DMS153 (cell line): ENCODE measurements at places on chromosomes 4 and X.

DNA sequence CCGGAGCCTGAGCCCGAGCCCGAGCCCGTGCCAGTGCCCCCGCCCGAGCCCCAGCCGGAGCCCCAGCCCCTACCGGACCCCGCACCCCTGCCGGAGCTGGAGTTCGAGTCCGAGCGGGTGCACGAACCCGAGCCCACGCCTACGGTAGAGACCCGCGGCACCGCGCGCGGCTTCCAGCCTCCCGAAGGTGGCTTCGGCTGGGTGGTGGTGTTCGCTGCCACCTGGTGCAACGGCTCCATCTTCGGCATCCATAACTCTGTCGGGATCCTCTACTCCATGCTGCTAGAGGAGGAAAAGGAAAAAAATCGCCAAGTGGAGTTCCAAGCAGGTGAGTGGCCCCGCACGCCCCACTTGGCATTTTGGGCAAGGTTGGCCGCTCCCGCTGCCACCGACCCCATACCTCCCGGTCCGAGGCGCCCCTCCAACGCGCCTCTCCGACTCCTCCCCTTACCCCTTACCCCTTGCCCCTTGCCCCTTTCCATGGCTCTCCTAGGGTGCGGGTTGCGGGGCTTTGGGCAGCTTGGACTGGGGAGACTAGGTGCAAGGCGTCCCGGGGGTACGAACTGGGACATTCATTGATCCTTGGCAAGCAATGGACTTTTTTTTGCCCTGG is 553 bp downstream of the SLC16A2 start:
- no peak for DNase-seq

- no peak for DNase-seq
Measured at GRCh38 chrX:17355976-17356375, 19.0 kb upstream of the NHS start.

DNA sequence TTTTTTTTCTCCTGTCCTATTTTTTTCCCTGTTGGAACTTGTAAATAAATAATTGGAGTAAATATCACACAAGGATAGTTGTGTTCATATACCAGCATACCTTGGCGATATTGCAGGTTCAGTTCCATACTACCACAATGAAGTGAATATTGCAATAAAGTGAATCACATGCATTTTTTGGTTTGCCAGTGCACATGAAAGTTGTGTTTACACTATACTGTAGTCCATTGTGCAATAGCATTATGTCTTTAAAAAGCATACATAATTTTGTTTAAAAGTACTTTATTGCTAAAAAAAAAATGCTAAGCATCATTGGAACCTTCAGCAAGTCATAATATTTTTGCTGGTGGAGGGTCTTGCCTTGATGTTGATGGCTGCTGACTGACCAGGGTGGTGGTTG is 88.6 kb downstream of the GSTCD start:
- DNase-seq, result no peak

DNA sequence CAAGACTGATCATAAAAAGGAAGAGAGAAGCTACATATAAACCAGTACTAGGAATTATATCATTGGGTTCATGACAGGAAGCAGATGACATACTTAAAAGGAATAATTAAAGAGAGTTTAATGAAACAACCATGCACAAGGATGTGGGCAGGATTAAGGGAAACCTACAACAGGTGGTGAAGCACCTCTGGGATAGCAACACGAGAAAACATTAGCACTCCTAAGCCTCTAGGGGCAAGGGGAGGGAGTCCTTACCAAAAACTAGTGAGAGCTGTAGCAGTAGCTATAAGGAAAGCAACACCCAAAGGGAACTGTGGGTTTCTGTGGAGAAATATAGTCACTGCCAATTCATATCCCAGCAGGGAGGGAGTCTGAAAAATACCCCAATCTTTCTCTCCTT is 7.2 kb upstream of the THOC2 start:
- no peak for DNase-seq

- DNase-seq, result no peak
Measured at GRCh38 chr4:30722359-30723200, 2.4 kb downstream of the PCDH7 start.

DNA sequence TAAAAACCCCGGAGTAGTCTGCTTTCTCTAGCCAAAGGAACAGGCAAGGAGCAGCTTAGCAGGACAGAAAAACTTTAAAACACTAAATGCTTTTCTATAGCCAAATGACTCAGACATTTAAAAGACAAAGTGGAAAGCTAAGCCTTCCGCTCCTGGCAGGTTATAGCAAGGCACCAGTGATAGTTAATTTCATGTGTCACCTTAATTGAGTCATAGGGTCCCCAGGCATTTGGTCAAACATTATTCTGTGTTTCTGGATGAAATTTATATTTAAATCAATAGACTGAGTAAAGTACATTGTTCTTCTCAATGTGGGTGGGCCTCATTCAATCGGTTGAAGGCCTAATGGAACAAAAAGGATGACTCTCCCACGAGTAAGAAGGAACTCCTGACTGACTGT is 885.7 kb upstream of the ADGRL3 start:
- no peak for DNase-seq

DNA sequence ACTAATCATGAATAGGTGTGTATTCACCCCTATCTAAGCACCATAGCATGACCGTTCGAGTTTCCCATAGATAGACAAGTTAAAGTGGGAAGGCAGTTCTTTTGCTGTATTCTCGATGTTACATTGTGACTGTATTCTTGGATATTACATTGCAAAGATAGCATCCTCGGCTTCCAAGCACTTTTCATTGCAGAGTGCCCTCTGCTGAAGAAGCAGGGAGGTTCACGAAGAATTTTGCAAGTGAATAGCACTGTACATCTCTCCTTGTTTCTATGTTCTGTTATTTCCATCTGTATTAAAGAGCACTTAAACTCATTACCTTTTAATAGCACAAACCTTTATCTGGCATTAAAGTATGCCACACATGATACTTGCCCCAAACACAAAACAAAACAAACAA is 426.7 kb upstream of the ARX start:
- DNase-seq, result peak; percentile 1

GRCh38 chrX:6989858-6990257 is 157.7 kb upstream of the STS start:
- no peak for DNase-seq

- DNase-seq, result peak; percentile 78
Measured at GRCh38 chr4:52957220-52957686, 95.1 kb downstream of the RASL11B start.

DNA sequence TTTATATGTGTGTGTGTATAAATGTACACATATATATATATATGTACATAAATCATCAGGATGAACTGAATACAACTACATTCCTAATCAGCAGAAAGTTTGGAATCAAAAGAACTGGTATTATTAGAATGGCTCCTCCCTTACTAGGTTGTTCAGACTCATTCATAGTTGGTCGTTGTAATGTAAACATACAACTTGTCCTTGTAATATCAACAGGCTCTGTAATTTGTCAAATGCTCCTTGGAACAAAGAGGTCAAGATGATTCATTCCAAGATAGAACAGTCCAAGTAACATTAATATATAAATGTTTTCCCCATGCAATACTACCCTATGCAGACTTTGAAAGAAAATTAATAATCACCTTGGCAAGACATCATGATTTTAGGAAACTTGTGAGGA is 351.4 kb upstream of the SMIM31 start:
- no peak for DNase-seq

DNA sequence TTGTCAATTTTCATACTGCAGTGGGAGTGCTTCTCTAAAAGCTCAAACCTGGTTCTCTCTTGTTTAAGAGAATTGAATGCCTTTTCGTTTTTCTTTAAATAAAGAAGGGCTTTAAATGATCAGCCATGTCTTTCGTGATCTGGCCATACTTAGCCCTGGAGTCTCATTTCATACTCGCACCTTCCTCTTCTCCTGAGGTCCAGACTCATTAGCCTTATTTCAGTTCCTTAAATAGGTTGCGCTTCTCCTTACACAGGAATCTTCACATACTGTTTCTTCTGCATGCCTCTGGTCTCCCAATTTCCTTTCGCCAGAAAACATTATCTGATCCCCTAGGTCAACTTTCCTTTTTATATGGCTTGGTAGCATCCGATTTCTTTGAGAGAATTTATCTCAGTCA is 565.6 kb upstream of the TENM3 start:
- no peak for DNase-seq

DNA sequence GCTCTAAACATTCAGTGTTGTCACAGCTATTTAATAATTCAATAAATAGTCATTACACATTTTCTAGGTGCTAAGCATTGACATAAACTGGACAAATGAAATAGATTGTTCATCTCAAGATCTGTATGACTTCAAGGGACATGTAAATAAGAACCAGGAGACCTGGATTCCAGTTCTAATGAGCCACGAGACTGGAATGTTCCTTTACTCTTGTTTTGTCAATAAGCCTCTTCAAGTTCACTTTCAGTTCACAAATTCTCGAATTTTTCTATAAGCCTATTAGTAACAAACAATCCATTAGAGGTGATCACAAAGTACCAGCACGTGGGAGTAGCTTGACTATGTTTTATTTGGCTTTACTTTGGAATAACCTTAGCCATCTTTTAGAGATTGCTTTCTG is 514.0 kb upstream of the SMIM31 start:
- DNase-seq, result no peak

DNA sequence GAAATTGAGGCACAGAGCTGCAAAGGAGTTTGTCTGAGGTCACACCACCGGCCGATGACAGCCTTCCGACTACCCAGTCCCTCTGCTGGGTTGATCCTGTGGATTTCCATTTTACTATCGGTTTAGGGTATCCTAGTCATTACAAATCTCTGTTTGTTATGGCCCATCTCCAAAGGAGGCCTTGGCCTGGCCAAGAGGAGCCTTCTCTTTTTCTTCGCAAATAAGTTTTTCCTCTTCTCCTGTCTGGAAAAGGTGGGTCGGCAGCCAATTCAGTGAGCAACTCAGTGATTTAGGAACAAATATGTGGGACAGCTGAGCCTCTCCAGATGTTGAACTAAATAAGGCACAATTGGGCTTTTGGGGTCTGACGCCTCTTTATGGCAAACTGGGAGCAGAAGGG is 169.2 kb upstream of the RBPJ start:
- no peak for DNase-seq

DNA sequence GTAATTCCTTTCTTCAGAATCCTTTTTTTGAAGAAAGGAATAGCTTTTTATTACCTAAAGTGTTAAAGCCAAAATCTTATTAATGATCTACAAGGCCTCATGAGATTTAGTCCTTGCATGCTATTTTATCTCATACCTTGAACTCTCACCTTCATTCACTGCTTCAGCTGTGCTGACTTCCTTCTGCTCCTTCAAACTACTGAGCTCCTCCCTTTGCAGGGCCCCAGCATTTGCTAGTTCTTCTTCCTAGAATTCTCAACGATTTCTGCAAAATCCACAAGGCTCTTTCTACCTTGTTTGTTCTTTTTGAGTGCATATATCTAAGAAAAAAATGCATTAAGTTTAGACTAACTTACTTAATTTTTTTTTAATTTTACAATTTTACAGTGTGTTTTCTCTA is 619.5 kb downstream of the EPHA5 start:
- DNase-seq, result no peak

DNA sequence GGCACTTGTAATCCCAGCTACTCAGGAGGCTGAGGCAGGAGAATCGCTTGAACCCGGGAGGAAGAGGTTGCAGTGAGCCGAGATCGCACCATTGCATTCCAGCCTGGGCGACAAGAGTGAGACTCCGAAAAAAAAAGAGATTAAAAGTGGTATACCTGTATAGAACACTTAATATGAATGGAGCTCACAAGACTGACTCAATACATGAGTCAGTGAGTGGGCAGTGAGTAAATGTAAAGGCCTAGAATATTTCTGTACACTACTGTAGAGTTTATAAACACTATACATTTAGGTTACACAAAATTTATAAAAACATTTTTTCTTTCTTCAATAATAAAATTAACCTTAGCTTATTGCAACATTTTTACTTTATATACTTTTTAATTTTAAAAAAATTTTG is 93.8 kb downstream of the CENPC start:
- no peak for DNase-seq

- DNase-seq, result no peak
Measured at GRCh38 chr4:104345598-104346242, 149.0 kb downstream of the CXXC4 start.

- no peak for DNase-seq
Measured at GRCh38 chr4:95957054-95957453, 117.2 kb downstream of the PDHA2 start.

DNA sequence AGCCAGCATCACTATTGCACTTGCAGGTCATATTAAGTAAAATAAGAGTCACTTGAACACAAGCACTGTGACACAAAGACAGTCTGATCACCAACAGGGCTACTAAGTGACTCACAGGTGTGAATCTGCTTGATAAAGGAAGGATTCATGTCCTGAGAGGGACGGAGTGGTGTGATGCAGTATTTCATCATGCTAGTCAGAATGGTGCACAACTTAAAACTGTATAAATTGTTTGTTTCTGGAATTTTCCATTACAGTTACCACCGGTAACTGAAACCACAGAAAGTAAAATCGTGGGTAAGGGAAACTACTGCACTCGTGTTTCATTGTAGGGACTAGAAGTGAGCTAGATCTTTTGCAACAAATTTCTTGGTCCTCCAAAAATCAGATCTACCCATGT is 109.7 kb downstream of the ELOVL6 start:
- DNase-seq, result no peak

DNA sequence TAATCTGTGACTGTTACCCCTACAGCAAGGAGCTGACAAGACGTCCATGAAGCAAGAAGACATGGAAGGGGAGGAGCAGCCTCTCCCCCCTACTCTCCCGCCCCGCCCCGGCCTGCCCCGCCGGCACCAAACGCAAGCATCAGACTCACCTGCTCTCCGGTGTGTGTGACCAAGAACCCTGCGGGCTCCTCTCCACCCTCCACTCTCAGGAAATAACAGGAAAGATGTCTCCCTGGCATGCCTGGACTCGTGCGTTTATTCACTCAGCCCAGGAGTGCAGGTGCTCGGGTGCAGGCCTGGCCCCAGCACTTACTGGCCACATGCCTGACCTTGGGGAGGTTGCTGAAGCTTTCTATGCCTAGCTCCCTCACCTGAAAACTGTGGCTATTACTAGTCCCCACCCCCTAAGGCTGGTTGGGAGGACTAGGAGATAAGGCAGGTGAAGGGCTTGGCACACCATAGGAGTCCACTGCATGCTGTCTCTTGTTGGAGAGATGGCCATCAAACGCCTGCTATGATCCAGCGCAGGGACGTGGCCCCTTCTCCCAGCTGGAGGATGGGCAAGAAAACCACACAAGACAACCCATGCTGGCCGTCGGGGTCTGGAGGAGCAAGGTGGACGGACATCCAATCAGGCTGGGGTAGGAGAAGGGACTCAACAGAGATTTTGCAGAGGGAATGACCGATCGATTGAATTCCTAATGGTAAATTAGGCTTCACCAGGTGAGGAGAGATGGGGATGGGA is 34.9 kb upstream of the CLDN24 start:
- DNase-seq, result peak; percentile 60
